ENCODE measurements at places on chromosomes 7 and 10.

DNA sequence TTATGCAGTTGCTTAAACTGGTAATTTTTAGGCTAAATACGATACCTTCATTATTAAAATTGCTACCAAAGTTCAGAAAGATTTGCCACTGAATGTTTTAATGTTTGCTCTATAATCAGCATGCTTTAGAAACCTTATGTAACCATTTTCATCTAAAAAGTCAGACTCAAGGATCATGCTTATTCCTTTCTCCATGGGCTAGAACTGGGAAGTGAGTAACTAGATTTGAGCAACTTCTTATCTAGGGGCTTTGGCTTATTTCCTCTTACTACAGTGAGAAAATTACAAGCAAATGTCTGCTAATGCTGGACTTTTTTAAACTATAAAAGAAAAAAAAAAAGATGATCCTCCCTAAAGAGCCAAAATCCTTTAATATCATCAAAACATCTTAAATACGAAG lies 215.9 kb downstream of the CRPPA start:
- H3K4me1 ChIP-seq, result peaks cover 3% of the 10 kb centered on the region
- H3K4me3 ChIP-seq, result no peak overlapping the region
- H3K36me3 ChIP-seq, result no peaks in the 10 kb centered on the region
- no peak for DNase-seq

- no peaks in the 10 kb centered on the region for H3K27me3 ChIP-seq
- H3K4me3 ChIP-seq, result no peak overlapping the region
- no peak overlapping the region for H3K27ac ChIP-seq
- H3K36me3 ChIP-seq, result no peaks in the 10 kb centered on the region
- no peak for DNase-seq
- H3K4me1 ChIP-seq, result peaks cover 25% of the 10 kb centered on the region
These were observed 172.6 kb downstream of the FAM107B start for GRCh38 chr10:14601872-14602725.

DNA sequence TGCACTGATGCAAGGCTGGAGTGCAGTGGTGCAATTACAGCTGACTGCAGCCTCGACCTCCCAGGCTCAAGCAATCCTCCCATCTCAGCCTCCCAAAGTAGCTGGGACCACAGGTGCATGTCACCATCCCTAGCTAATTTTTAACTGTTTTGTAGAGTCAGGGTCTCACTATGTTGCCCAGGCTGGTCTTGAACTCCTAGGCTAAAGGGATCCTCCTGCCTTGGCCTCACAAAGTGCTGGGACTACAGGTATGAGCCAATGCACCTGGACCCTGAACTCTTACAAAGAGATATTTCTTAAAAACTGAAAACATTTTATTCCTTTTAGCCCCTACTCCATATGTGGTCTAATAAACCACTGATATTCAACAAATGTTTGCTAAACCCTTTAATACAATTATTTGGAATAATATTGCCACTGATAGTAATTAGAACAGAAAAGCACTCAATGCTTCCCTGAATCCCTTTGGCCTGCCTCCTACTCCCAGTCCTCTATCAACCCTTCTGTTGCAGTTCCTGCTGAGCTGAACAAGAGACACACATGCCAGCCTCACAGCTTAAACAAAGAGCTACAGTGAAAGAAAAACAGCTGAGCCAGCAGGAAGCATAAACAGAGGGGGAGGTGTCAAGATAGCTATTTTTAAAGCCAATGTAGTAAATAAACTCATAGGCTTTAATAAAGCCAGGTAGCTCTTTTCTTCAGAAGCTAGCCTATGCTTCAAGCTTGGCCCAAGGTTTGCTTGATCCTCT lies 7.0 kb upstream of the GNAI1 start:
- no peaks in the 10 kb centered on the region for H3K36me3 ChIP-seq
- H3K4me1 ChIP-seq, result no peaks in the 10 kb centered on the region
- no peak for DNase-seq
- H3K27me3 ChIP-seq, result no peaks in the 10 kb centered on the region
- no peak overlapping the region for H3K4me3 ChIP-seq

GRCh38 chr7:139456511-139456910 lies 27.0 kb downstream of the KLRG2 start:
- no peak overlapping the region for H3K4me3 ChIP-seq
- no peak for DNase-seq
- no peak overlapping the region for H3K27ac ChIP-seq
- H3K27me3 ChIP-seq, result peaks cover 11% of the 10 kb centered on the region
- H3K36me3 ChIP-seq, result no peaks in the 10 kb centered on the region

- no peak overlapping the region for H3K4me3 ChIP-seq
- no peak overlapping the region for H3K27ac ChIP-seq
- peaks cover 77% of the 10 kb centered on the region for H3K27me3 ChIP-seq
- no peak for DNase-seq
- H3K36me3 ChIP-seq, result no peaks in the 10 kb centered on the region
These were observed 24.4 kb upstream of the C10orf53 start for GRCh38 chr10:49655099-49655498.

DNA sequence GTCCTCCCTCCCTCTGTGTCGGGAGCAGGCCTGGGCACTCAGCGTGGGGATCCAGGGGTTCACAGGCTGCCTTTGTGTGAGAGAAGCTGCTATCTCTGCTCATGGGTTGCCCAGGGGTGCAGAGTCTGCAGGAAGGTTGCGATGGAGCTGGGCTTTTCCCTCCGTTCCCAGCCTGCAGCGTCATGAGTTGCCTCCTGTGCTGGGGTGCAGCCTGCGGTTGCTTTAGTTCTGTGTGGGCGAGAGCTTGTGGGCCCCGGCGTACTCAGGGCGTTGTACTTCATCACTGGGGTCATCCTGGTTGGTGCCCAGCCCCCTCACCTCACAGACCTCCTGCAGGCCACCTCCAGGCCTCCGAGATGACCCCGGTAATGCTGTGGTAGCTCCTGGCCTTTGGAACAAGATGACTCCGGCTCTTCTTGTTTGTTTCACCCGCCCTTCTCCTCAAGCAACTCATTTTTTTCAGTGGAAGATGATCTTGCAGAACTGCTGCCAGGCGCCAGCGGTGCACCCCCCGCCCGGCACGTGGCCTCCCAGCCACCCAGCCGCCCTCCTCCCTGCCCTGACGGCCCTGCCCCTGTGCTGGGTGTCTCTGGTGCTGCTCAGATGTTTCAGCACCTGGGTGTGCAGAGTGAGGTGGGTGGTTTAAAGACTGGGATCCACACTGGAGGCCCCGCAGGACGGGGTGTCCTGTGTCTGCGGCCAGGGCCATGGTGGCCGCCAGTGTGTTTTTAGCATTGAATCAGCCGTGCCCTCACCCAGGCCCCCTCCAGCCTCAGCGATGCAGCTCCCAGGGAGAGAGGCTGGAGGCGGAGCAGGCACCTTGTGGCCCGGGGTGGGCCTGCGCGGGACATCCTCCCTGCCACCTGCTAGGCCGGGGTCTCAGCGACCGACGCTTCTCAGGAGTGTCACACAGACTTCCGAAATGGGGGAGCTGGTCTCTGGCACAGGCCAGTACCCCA lies 7.2 kb downstream of the AP5Z1 start:
- no peak overlapping the region for H3K4me3 ChIP-seq
- no peaks in the 10 kb centered on the region for H3K27me3 ChIP-seq
- H3K27ac ChIP-seq, result no peak overlapping the region
- no peak for DNase-seq
- peaks cover 73% of the 10 kb centered on the region for H3K36me3 ChIP-seq
- H3K4me1 ChIP-seq, result peaks cover 13% of the 10 kb centered on the region

GRCh38 chr10:127275272-127275671 lies 78.9 kb upstream of the INSYN2A start:
- no peak for DNase-seq
- H3K27me3 ChIP-seq, result no peaks in the 10 kb centered on the region
- no peak overlapping the region for H3K4me3 ChIP-seq

All from left ventricle myocardium inferior (tissue), 1 donor.